Stimulated activated CD4-positive, alpha-beta T cell treated with anti-CD3 and anti-CD28 coated beads, Interleukin-15, amount 100 ng/mL, for 1 hour (primary cell): ENCODE measurements at places on chromosomes 7 and 10.

- DNase-seq = no peak
Observed at GRCh38 chr10:77905086-77905748, 21.3 kb downstream of the DLG5 start.

GRCh38 chr7:135169141-135169963 lies 1.2 kb downstream of the CYREN start:
- no peak for DNase-seq

- no peak for DNase-seq
Observed at GRCh38 chr7:135128931-135129330, 18.9 kb upstream of the TMEM140 start.

- no peak for DNase-seq
Observed at GRCh38 chr10:125235093-125236069, 75.0 kb upstream of the CTBP2 start.

DNA sequence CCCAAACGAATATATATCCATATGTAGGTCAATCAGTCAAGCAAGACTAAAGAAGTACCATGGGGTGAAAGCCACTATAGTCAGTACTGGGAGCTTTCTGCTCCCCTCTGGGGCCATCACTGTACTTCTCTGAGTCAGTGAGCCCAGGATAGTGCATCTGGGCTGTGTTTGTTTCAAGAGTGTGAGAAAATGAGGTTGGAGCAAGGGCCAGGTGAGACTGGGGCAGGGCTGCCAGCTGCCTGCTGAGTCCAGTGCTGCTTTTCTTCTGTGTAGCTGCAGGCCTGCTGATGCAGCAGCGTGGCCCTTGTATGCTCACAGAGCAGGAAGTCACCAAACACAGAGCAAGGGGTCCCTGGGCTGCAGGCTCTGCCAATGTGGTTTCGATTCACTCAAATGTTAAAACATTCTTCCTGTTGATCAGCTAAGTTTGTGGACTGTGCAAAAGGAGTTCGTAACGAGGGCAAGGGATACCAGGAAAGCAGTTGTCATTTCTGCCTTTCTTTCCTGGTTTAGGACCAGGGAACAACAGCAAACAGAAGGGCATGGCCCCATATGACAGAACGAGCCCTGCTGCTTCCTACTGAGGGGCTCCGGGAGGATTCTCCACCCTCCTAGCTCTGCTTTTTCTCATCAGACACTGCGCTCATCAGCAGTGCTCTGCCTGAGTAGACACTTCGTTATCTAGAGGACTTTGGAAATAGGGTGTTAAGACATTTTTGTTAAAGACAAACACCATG lies 65.4 kb upstream of the TNS3 start:
- no peak for DNase-seq

- DNase-seq = no peak
Observed at GRCh38 chr7:82323806-82324205, 119.8 kb downstream of the CACNA2D1 start.

DNA sequence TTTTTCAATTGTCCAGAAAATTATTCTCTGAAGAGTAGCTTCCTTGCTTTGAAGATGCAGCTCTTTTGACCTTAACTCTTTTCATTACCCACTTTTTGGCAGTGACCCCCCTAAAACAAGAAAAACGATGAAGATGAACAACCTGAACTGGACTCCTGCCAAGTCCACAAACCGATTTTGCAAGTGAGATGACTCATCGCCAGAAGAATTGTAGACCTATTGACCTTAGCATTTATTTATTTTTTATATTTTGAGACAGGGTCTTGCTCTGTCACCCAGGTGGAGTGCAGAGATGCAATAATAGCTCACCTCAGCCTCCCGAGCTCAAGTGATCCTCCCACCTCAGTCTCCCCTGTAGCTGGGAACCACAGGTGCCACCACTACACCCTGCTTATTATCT lies 859.2 kb downstream of the GATA3 start:
- DNase-seq = no peak

DNA sequence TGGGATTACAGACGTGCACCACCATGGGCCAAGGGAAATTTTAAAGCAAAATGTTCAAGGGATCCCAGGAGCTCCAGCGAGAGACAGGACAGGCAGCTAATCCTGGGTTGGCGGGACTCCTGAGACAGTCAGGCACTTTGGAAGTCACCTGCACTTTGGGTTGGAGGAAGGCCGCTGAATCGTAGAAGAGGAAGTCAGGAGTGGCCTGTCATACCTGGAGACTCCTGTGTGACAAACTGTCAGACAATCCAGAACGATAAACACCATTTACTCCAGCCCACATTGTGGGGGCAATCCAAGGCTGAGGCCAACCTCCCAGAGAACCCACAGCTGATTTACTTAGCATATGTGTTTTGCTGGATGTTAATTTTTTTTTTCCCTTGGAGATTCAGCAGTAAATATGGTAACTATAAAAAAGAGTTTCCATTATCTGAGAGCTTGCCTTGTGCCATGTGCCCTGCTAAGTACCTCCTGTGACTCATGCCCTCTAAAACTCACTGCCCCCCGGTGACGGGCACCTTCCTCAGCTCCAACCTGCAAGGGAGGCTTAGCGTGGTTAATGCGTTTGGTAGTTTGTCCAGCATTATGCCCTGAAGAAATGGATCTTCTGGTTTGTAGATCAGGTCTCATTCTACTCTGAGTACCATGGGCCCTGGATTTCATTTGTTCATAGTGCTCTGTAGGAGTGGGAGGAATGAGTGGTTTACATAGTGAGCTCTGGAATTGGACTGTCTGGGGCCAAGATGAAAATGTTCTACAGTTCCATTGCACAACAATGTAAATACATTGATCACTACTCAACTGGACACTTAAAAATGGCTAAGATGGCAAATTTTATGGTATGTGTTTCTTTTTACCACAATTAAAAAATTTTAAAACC lies 50.9 kb downstream of the ICA1 start:
- DNase-seq = no peak

GRCh38 chr10:5198386-5198785 lies 1.7 kb downstream of the AKR1C4 start:
- DNase-seq = no peak

- peak; percentile 51 for DNase-seq
Observed at GRCh38 chr10:97037365-97038361, 148.1 kb downstream of the SLIT1 start.

- DNase-seq = no peak
Observed at GRCh38 chr7:96486681-96487080, 164.8 kb upstream of the SLC25A13 start.

GRCh38 chr7:120180221-120180620 lies 92.8 kb upstream of the KCND2 start:
- no peak for DNase-seq

DNA sequence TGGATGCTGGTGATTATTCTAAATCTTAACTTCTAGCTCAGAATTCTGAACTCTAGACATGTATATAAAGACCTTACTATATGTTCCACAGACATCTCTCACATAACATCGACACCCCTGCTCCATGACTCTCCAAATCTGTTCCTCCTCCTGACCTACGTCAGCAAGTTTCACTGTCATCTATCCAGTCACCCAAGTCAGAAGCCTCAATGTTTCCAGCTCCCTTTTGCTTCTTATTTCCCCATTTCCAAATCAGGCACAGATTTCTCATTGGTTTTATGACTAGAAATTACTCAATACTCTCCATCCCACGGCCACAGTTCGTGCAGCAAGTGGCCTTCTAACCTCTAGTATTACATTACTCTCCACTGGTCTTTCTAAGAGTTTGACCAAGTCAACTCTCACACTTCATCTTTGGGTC lies 28.5 kb downstream of the EPC1 start:
- no peak for DNase-seq

DNA sequence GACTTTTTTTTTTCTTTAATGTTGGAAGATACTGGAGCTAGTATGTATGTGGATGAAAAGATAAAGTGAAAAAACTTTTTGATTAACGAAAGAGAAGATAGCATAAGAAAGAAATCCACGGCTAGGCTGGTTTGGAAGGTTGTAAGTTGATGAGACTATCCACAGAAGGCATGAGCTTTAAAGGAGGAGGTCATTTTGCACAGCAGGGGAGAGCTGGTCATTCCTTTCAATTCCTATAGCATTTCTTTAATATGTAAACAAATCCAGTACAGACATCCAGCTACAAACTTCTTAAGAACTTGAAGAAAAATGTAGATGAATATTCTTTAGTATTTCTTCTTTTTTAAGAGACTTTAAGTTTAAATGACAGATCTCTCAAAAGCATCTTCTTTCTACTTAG lies 281.3 kb downstream of the CACNA2D1 start:
- DNase-seq = no peak

DNA sequence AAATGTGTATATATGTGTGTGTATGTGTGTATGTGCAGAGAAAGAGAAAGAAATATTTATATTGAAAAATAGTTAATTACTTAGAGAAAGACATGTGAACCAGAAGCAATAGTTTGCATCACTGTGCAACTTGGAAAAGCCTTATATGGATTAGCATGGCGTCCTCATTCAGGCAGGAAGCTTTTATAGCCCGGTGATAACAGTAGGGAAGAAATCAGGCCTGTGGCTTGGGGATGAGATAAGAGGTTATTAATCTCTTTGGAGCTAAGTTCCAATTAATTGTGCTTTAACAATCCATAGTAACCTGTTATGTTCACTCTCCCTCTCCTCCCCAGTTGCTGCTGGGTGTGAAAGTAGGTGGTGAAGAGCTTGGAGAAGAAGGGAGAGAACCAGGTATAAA lies 36.5 kb downstream of the IFIT5 start:
- DNase-seq = no peak

DNA sequence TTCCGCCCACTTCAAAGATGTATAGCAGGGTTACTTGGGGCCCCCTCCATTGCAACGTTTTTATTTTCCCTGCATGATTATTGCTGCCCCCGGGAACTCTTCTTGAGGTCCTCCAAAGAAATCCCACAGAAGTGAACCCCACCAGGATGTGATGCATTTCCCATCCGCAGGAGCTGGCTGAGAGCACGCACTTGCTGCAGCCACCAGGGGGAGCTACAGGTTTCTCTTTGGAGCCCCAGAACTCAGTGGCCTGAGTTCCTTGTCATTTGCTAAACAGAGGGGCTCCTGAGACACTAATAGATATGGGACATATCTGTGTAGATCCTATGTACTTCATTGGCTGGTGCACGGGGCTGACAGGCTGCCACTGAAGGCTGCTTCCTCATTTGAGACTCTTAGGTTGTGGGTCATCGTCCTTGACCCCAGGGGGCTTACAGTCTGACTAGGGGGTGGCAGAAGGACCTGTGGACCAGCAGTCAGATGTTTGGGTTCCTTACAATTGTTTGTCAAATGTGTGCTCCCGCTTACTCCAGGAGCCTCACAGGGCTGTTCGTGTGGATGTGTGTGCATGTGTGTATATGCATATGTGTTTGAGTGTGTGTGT lies 52.3 kb upstream of the ENO4 start:
- DNase-seq = no peak

DNA sequence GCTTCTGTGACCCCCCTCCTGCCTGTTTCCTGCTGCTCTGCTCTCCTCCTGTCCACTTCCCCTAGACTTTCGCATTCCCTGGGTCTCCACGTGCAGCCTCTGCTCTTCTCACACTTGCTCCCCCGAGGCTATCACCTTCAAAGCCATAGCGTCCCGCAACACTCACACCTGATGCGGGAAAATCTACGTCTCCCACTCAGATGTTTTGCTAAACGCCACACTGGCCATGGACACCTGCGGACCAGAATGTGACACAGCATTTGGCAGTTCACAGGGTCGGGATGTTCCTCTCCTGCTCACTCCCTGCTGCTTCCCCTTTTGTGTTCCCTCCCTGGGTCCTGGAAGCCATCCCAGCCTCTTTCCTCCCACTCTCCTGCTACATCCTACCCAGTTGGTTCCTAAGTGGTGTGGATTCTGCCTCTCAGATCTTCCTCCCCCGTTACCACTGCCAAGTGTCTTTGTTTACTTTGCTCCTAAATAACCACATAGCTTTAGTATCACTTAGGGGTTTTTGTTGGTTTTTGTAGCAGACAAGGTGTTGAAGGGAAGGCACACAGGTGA lies 33.7 kb upstream of the RBM33 start:
- no peak for DNase-seq

DNA sequence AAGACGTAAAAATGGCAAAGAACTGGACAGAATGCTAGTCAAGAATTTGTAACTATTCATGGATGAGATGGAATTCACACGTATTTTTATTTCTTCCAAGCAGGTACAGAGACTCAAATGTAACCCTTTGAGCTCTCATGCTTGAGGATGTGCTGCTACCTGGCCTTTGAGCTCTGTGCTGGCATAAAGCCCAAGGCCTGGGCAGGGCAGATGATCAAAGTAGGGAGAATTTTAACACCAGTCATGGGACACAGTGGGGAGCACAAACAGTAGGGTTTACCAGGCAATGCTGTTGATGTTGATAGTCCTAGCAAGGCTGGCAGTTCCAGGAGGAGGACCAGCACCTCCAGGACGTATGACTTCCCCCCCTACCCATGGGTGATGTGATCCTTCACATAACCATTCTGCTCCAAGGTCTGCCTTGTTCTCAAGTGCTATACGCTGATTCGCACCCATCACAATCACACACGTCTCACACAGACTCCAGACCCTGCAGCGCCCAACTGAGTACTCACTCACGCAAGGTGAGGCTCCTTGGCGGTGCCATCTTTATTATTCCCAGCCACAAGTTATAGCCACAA lies 48.6 kb upstream of the DLG5 start:
- DNase-seq = no peak

- no peak for DNase-seq
Observed at GRCh38 chr10:106898446-106898845, 266.1 kb downstream of the SORCS1 start.

DNA sequence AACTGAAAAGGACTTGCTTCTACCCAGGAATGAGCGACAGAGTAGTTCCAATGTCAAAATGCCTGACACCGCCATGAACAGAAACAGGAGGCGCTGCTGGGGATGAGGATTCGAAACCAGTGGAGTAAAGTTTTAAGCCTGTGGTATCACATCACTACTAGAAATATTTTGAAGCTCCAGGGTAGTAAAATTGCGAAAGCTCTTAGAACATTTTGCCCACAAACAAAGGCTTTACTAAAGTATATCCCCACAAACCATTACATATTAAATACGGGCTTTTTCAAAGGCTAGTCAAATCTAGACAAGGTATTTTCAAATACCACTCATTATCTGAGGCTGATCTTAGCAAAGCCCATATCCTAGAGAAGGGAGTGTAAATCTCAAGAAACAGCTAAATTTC lies 2.4 kb downstream of the PRDX3 start:
- no peak for DNase-seq

DNA sequence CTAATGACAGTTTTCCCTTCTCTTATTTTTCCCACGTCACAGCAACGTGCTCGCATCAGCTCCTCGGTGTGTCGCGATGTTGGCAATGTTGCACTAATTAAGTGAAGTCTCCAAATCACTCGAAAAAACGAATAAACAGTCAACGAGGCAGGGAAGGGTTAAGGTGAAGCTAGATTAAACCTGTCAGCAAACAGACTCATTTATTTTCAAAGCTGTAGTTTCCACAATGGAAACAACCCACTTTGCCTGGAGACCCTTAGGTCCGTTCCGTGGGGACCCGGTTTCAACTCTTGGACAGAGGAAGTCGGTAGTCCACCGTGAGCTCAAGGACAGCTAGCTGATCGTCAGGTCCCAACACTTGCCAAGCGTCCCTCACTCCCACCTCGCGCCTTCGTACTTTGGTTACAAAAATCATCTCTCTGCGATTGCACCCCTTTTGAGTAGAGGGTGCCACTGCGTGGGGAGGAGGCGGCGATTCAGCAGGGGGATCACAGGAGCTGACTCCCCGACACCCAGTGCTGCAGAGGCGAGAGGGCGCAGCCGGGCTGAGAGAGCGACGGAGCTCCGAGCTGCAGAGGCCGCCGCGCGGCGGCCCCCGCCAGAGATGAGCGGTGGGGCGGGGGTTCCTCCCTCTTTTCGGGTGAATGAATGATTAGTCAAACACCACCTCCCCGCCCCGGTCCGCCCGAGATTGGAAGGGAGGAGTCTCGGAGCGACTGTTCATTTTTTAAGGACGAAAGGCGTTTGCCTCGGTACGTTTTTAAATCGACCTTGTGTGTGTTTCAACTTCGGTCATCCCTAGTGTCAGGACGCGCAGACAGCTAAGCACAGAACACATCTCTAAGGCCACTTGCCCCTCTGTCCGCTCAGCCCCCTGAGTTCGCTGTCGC lies 1.3 kb upstream of the BMPER start:
- no peak for DNase-seq
